H1 (cell line): ENCODE measurements at places on chromosomes 5 and 9. TPM values are rescaled to one million over a fixed set of nuclear protein-coding genes. Genes with fewer than 3 reads are reported as not detected.

Gene TAS2R1
- not detected in 2 replicates for total RNA-seq

Gene BSPRY
- total RNA-seq: 5.5 and 6.5 TPM in 2 replicates

Gene MYMK
- total RNA-seq: not detected in 2 replicates

Gene ZNF608
- total RNA-seq: 40.4 and 40.8 TPM in 2 replicates

Gene GADD45G
- total RNA-seq: 7.0 and 9.2 TPM in 2 replicates

Gene LCN10
- total RNA-seq: 2.8 and 4.8 TPM in 2 replicates

- no peaks in the 10 kb centered on the region for H3K27me3 ChIP-seq
- no peak overlapping the region for H3K27ac ChIP-seq
- H3K4me3 ChIP-seq: no peak overlapping the region
Observed at GRCh38 chr5:170560938-170561337, 57.1 kb downstream of the KCNIP1 start.

DNA sequence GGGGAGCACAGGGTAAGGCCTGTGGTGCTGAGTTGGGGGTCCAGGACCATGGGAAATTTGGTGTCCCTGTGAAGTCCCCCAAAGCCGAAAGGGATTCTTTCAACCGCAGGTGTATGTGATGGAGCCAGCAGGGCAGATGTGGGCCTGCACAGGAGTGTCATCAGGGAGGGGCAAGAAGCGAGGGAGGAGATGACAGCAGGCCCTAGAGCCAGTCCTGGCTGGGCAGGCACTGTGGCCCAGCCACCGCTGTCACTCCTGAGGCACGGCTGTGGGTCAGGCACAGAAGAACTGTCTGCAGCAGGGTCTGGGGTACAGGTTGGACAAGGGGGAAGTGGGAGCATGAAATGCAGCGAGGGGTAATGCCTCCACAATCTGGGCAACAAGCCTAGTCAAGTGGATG is 4.8 kb downstream of the HK3 start:
- H3K27me3 ChIP-seq: no peaks in the 10 kb centered on the region
- no peak overlapping the region for H3K4me3 ChIP-seq
- H3K4me1 ChIP-seq: peaks cover 6% of the 10 kb centered on the region; the same call in 1 of the 2 replicates
- H3K36me3 ChIP-seq: no peaks in the 10 kb centered on the region
- H3K27ac ChIP-seq: no peak overlapping the region

GRCh38 chr9:63817622-63818518 is 1467.1 kb downstream of the FOXD4L5 start:
- no peak overlapping the region for H3K27ac ChIP-seq
- no peaks in the 10 kb centered on the region for H3K36me3 ChIP-seq
- no peak for DNase-seq
- peaks cover 10% of the 10 kb centered on the region for H3K4me1 ChIP-seq

DNA sequence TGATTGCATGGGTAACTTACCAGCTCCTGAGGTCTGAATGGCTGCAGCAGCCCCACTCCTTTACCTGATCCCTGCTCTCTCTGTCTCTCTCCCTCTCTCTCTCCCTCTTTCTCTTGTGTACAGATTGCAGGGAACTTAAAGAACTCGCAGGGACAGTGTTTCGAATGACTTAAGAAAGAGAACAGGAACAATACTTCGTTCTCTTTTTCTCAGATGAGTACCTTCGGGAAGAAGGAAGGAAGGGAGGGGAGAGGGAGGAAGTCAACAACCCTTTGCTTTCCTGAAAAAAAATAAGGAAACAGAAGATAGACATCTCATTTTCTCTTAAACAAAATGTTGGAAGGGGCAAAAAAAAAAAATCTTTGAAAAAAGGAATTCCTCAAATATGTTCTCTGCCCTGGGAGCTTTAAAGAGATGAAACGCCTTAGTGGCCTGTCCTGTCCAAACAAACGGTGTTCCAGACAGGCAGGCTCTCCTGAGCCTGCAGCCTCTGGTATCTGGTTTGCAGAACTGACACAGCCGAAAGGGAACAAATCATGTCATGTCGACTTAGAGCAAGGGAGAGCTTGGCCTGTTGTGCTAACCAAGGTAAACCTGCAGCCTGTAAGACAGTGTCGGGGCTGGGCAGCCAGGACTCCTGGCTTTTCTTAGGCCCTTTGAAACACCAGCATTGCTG is at the start of gene ZNF366:
Gene ZNF366, minus strand, starts transcription at position 180 of the 676 bp plus-strand sequence. CDS start 45,914 bp downstream, outside the sequence.
- no peaks in the 10 kb centered on the region for H3K36me3 ChIP-seq
- no peak within 1 kb of the TSS for H3K4me3 ChIP-seq
- no peak within 1 kb of the TSS for H3K27ac ChIP-seq
- DNase-seq: no peak
- peaks cover 5% of the 10 kb centered on the region for H3K4me1 ChIP-seq

DNA sequence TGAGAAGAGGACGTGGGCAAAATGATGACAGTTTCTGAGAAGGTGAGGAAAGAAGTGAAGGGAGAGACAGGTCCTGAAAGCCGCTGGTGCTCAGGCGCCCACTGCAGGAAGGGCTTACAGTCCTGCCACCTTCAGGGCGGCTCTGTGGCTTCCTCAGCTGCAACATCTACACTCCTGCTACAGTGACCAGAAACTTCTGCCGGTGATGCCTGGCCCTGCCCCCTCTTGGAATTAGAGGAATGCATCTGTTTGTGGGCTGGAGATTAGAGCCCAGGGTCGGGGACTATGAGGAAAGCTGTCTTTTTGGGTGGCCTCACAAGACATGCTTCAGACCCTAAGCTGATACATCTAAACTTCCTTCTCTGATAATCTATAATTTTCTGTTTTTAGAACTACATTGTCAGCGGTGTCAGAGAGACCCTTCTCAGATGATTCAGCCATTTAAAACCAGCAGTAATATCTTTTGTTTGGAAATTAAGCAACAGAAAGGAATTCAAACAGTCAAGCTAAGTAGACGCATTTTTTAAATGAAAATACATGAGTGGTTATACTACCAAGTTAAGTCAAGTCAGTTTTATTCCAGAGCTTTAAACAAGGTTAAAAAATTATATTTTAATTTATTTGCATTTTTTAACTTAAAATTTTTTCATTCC is 30.4 kb downstream of the PRDM6 start:
- no peaks in the 10 kb centered on the region for H3K27me3 ChIP-seq
- peak; percentile 68 for DNase-seq
- no peak overlapping the region for H3K27ac ChIP-seq
- peak overlapping the region; percentile 44; the same call in 1 of the 2 replicates for H3K4me3 ChIP-seq

GRCh38 chr9:89706731-89707191 is 101.9 kb downstream of the GADD45G start:
- no peak for DNase-seq
- H3K27ac ChIP-seq: no peak overlapping the region
- H3K4me1 ChIP-seq: peaks cover 5% of the 10 kb centered on the region
- no peaks in the 10 kb centered on the region for H3K36me3 ChIP-seq
- no peak overlapping the region for H3K4me3 ChIP-seq

DNA sequence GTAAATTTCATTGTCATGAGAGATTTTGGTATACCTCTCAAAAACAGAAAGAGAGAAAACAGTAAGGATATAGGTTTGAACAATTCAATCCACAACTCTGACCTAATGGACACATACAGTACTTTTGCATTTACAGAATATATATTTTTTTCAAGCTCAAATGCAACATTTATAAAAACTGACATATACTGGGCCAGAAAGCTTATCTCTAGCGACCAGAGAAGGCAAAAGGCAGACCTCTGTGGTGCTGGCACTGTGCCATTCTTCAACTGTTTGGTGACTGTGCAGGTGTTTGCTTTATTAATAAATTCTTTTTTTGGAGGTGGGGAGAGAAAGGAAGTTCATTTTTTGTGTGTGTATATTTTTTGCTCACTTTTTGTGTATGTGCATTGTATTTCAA is 6.0 kb upstream of the PLAC8L1 start:
- H3K4me1 ChIP-seq: no peaks in the 10 kb centered on the region
- no peaks in the 10 kb centered on the region for H3K27me3 ChIP-seq
- no peak overlapping the region for H3K27ac ChIP-seq
- DNase-seq: no peak
